G401 (cell line): ENCODE measurements at places on chromosomes 3 and 15. TPM values are rescaled to one million over a fixed set of nuclear protein-coding genes. Genes with fewer than 3 reads are reported as not detected.

ONECUT1 gene
- not detected in 2 replicates for total RNA-seq

NOX5 gene
- total RNA-seq, result not detected in 2 replicates

GAP43 gene
- not detected in 2 replicates for total RNA-seq

SUSD5 gene
- 9.2 and 16.6 TPM in 2 replicates for total RNA-seq

HYAL1 gene
- total RNA-seq, result 15.8 and 18.4 TPM in 2 replicates

SLC51A gene
- not detected in 2 replicates for total RNA-seq

CRELD1 gene
- 13.3 and 30.0 TPM in 2 replicates for total RNA-seq

SHC4 gene
- total RNA-seq, result not detected in 2 replicates

FOXB1 gene
- not detected in 2 replicates for total RNA-seq

MFGE8 gene
- total RNA-seq, result 108 and 114 TPM in 2 replicates

GHSR gene
- not detected in 2 replicates for total RNA-seq

TEX55 gene
- total RNA-seq, result not detected in 2 replicates

B2M gene
- total RNA-seq, result 977 and 997 TPM in 2 replicates

GOLGA6D gene
- not detected in 2 replicates for total RNA-seq

FAM107A gene
- not detected in 2 replicates for total RNA-seq

CHST14 gene
- total RNA-seq, result 5.8 and 6.5 TPM in 2 replicates
